ENCODE measurements at places on chromosomes 2 and 18. TPM values are rescaled to one million over a fixed set of nuclear protein-coding genes. Genes with fewer than 3 reads are reported as not detected.

The CYRIA gene
- 0.10 TPM for total RNA-seq

The CD8B2 gene
- not detected for total RNA-seq

The GRHL1 gene
- total RNA-seq, result 1.2 TPM

The PLGLB2 gene
- total RNA-seq, result 1.3 TPM

The SP5 gene
- not detected for total RNA-seq

The PROKR1 gene
- not detected for total RNA-seq

The SOX11 gene
- not detected for total RNA-seq

The ZSWIM2 gene
- total RNA-seq, result not detected

The AQP12B gene
- not detected for total RNA-seq

Data from activated CD4-positive, alpha-beta memory T cell treated with anti-CD3 and anti-CD28 coated beads, Interleukin-2, amount 10 ng/mL, durations not matched to agents 7 days and 5 days (primary cell).